ENCODE measurements at places on chromosomes 11 and 22. TPM values are rescaled to one million over a fixed set of nuclear protein-coding genes. Genes with fewer than 3 reads are reported as not detected.

DNA sequence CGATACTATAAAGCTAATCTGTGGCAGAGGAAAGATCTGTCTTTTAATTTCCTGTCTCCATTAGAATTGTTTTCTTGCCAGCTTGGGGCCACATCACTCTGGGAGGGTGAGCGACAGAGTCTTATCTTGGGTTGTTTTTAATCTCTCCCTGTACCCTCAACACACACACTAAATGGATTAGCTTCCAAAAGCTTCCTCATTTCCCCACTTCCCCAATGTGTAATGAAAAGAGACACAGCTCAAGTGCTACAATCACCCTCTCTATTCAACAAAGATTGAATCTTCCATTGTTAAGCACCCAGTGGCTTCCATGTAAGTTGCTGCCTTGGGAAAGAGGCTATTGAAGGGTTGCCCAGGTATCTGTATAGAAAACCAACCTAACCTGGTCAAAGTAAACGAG lies 6.1 kb upstream of the ASCL3 start:
- DNase-seq, result no peak
- no peaks in the 10 kb centered on the region for H3K4me1 ChIP-seq
- peaks cover 62% of the 10 kb centered on the region for H3K36me3 ChIP-seq
- no peak overlapping the region for H3K27ac ChIP-seq
- no peaks in the 10 kb centered on the region for H3K27me3 ChIP-seq

DNA sequence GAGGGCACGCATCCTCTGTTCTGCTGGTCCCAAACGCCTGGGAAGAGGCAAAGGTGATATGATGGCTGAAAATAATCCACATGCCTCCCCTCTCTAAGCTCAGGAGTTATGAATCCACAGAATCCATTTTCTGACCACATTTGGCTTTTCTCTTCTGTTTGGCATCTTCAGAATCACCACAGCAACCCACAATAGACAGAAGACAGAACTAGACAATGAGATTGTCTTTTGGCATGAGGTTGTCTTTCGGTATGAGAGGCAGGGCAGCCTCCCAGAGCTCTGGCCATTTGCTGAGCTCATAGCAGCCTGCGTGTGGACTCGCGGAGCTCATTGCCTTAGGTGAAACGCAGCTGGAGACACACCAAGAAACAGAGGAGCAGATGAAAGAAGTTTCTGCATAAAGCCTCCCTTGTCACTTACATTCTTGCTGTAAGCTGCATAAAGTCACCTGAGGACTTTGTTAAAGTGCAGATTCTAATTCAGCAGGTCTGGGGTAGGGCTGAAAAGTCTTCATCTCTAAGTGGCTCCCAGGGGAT lies 868.0 kb downstream of the NTM start:
- H3K36me3 ChIP-seq, result no peaks in the 10 kb centered on the region
- no peaks in the 10 kb centered on the region for H3K4me1 ChIP-seq
- H3K27ac ChIP-seq, result no peak overlapping the region
- no peak for DNase-seq

DNA sequence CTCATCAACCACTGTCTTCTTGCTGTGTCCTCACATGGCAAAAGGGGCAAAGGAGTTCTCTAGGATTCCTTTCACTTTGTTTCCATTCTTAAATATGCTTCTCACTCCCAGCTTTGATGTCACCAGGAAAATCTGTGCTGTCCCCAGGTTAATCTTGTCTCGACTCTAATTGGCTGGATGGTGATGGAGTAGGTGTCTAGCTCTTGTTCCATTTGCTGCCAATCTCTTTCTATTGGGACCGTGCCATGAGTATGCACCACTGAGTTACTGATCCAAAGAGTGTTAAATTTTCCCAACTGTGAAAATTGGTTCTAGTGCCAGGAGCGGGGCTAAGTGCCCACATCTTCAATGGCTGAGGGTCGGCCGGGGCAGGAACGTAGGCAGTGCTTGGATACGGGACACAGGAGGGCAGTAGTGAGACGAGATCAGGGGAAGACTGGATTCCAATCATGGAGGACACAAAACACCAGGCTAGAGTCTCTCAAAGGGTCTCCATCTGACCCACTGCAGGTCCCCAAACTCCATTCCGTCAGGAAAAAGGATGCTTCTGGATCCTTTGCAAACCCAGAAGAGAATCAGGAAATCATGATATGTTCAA lies 47.7 kb upstream of the CSNK2A3 start:
- no peak for DNase-seq
- no peak overlapping the region for H3K4me3 ChIP-seq
- no peaks in the 10 kb centered on the region for H3K36me3 ChIP-seq
- H3K4me1 ChIP-seq, result no peaks in the 10 kb centered on the region

DNA sequence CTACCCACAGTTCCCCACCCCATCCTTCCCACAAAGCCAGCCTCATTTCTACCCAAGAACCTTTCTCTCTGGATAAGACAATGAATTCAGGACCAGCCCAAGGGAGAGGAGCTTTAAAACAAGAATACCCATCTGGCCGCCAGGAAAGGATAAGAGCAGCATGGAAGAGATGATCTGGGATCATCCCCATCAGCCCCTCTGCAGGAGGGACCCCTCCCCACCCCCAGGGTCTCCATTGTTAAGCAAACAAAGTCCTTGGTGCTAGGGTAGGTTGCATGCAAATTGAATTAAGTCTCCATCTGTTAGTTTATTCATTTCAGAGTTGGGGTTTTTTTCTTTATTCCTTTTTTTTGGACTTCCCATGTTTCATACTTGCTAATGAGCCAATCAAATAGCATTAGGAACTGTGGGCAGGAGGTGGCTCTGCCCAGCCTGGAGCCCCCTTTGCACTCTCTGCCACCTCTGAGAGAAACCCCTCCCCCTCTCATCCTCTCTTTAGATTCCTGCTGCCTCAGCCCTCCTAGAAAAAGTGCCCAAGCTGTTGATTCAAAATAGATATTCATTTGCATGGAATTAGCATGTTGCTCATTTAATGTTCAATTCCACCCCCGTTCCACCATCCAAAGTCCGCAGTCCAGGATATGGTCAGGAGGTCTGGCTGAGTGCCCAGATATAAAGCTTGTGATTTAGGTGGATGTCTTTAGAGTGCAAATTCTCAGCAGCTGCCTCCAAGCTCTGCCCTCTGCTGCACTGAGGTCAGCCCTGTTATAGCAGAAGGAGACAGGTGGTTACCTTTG lies 138.5 kb upstream of the NCAM1 start:
- no peaks in the 10 kb centered on the region for H3K4me1 ChIP-seq
- no peak for DNase-seq
- no peak overlapping the region for H3K27ac ChIP-seq
- H3K4me3 ChIP-seq, result no peak overlapping the region

- DNase-seq, result no peak
- peaks cover 14% of the 10 kb centered on the region for H3K27me3 ChIP-seq
- no peak overlapping the region for H3K27ac ChIP-seq
- no peak overlapping the region for H3K4me3 ChIP-seq
These were observed 531 bp downstream of the GRIK4 start for GRCh38 chr11:120511820-120512738.

GRCh38 chr11:102429226-102429625 lies 23.3 kb downstream of the TMEM123 start:
- H3K27me3 ChIP-seq, result no peaks in the 10 kb centered on the region
- H3K4me3 ChIP-seq, result no peak overlapping the region
- H3K36me3 ChIP-seq, result peaks cover 31% of the 10 kb centered on the region
- DNase-seq, result no peak

- no peak overlapping the region for H3K27ac ChIP-seq
- H3K27me3 ChIP-seq, result no peaks in the 10 kb centered on the region
- no peaks in the 10 kb centered on the region for H3K36me3 ChIP-seq
- H3K4me3 ChIP-seq, result no peak overlapping the region
These were observed 242.0 kb downstream of the SBF2 start for GRCh38 chr11:10051868-10052586.

The MPZL2 gene
- total RNA-seq, result 1.0 TPM

The OR8D1 gene
- not detected for total RNA-seq
